ENCODE measurements at places on chromosomes 13 and 19.

GRCh38 chr13:100149389-100149788 is 60.5 kb downstream of the PCCA start:
- DNase-seq: no peak

GRCh38 chr13:50030315-50030714 is 15.1 kb downstream of the KCNRG start:
- peak; percentile 32 for DNase-seq

- DNase-seq: no peak
Measured at GRCh38 chr13:48132961-48133360, 38.1 kb upstream of the MED4 start.

DNA sequence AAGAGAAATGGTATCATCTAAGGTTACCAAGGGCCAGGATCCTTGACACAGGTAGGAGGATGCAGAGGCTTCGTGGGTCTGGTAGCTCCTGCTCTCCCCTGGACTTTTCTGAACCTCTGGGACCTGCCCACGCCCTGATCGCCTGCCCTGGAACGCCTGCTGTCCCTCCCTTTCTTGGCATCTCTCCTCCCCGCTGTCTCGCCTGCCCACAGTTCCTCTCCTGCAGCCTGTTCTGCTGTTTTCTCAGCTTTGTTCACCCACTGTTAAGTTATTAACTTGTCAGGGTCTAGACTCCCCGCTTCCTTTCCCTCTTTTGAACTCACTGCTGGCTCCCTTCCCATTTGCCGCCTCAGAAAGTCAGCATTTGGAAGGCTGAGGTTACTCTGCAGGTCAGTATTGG is 19.8 kb downstream of the SERP2 start:
- no peak for DNase-seq

GRCh38 chr19:50173127-50173526 is 10.0 kb upstream of the IZUMO2 start:
- no peak for DNase-seq

DNA sequence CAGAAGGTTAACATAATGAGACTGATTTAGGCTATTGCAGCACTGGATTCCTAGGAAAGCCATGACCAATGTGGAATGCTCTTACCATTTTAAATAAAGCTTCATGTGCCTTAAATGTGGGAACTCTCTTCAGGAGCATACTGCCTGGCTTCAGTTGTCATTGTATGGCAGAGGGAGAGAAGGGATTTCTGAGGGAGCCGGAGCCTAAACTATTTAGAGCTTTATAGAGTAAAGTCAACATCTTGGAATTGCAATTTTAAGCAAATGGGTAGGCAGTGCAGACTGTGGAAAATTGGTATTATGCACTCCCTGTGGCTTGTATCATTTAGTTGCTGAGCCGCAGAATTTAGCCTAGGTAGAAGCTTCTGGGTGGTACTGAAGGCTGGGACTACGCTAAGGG is 2041.4 kb downstream of the PCDH9 start:
- no peak for DNase-seq

GRCh38 chr19:49020342-49020741 is 3.5 kb upstream of the LHB start:
- DNase-seq: no peak

DNA sequence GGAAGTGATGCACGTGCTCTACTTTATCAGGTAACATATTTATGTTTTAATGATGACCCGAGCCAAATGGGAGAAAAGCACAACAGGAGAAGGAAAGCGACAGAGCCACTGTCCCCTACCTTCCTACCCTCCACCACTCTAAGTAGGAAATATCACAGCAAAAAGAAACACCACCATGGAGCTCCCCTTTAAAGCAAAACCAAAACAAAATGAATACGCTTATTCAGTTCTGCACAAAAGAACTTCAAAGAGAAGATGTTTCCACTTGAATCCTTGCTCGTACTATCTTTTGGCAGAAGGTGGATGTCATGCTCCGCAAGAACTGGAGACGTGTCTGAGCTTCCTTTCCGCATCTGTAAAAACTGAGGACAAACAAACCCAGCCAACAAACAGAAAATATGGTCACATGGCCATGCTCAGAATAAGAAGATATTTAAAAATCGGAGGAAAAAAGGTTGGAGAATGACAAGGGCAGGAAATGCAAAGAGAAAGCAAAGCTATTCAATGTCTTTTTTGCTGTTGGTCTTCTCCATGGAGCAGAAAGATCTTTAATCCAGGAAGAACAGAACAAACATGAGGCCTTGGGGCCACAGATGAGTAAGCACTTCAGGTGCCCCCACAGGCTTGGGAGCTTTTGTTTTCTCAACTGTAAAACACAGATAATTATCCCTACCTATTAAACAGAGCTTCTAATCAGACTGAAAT is 19.5 kb downstream of the N4BP2L1 start:
- no peak for DNase-seq

- DNase-seq: peak; percentile 19
Measured at GRCh38 chr19:49413348-49413747, 9.9 kb downstream of the PTH2 start.

- peak; percentile 78 for DNase-seq
Measured at GRCh38 chr19:34639491-34640085, 37.4 kb downstream of the SCGB2B2 start.

DNA sequence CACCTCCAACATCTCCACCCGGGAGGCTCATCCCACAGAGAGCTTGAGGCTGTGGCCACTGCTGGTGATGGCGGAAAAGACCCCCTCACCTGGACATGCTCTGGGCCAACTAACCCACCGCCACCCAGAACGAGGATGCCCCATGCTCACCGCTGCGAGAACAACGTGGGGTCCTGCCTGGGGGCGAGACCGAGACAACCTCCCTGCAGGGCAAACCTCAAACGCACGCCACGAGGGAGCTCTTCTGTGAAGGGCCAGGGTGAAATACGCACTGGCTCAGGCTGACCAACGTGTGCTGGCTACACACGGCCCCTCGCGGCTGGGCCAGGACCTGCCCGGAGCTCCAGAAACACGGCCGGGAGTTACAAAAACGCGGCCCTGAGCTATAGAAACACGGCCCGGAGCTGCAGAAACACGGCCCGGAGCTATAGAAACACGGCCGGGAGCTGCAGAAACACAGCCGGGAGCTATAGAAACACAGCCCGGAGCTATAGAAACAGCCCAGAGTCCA is 19.0 kb upstream of the PLPP2 start:
- no peak for DNase-seq

DNA sequence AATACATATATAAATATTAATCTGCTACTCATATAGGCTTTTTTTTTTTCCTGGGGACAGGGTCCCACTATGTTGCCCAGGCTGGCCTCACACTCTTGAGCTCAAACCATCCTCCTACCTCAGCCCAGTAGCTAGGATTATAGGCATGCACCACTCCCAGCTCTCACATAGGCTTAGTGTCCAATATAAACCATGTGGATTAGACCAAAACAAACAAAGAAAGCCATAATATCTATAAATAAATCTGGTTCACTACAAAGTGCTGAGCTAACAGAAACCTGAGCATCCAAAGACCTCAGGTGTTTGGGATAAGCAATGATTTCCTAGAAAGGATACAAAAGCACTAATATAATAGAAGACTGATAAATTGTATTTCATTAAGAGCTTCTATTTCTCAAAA is 26.0 kb downstream of the TBC1D4 start:
- DNase-seq: no peak

Data from fibroblast of skin of scalp (primary cell).